NCI-H82 (cell line): ENCODE measurements at places on chromosomes 6 and 20.

- DNase-seq: no peak
These were observed 48.7 kb downstream of the FGD2 start for GRCh38 chr6:37054171-37054570.

- DNase-seq: no peak
These were observed 37.5 kb upstream of the MRPS18A start for GRCh38 chr6:43724914-43725642.

GRCh38 chr20:24502661-24503060 is 33.2 kb downstream of the SYNDIG1 start:
- no peak for DNase-seq

DNA sequence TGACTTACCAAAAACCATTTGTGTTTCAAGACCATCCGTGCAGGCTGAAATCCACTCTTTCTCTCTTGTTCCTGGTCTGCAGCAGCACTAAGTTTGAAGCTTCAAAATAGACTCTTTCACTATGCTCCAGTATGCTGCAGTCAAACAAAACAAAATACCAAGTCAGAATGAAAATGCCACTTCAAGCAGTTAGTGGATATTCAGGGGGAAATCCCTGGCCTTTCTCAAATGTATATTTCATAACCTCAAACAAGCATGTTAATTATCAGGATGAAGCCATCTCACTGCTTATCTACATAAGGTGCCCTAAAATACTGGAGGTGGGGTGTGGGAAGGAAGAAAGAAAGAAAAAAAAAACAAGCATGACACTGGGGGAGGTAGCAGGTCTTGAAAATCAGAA is 103.5 kb downstream of the ATXN1 start:
- no peak for DNase-seq

DNA sequence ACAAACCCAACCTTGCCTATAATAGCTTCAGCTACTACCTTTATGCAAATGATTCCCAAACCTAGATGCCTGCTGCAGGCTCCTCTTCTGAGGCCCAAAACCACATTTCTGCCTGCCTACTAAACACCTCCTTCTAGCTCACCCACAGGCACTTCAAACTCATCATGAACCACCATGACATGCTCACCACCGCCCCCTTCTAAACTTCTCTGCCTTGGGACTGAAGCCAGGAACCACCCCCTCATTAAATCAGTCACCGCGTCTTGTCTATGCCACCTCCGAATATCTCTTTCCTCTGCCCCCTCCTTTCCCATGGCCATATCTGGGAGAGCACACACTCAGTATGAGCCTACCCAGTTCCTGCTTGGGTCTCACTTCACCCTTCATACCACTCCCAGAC is 101.2 kb downstream of the SNAP25 start:
- no peak for DNase-seq

DNA sequence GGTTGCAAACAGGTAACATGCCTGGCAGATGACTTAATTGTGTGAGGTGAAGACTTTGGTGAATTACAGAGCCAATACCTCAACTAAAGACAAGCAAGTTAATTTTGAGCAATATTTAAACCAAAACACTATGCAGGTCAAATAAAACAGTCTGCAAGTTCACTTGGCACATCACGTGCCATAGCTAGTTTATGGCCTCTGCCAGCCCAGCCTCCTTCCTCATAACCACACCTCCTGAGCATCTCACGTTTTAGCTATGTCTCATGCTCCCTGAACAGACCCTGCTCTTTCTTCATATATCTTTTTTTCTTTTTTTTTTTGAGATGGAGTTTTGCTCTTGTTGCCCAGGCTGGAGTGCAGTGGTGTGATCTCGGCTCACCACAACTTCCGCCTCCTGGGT is 4.5 kb upstream of the CNBD2 start:
- DNase-seq: no peak

DNA sequence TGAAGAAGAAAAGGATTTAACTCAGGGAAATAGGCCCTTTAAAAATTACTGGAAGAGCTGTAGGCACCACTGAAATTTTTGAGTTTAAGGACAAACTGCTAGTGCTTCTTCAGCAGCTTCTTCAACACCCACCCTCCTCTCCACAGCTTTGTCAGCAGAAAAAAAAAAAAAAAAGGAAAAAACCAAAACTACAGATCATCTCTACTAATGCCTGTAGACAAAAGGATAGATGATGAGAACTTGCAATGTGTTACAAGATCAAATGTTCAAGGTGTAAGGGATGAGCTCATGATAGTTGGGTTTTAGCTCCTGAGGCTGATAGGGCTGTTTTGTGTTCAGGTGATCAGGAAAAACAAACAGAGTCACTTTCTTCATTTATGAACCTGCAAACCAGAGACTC is 55.2 kb upstream of the PREP start:
- no peak for DNase-seq

- no peak for DNase-seq
These were observed 35.8 kb downstream of the TRIM38 start for GRCh38 chr6:25998379-25998778.

DNA sequence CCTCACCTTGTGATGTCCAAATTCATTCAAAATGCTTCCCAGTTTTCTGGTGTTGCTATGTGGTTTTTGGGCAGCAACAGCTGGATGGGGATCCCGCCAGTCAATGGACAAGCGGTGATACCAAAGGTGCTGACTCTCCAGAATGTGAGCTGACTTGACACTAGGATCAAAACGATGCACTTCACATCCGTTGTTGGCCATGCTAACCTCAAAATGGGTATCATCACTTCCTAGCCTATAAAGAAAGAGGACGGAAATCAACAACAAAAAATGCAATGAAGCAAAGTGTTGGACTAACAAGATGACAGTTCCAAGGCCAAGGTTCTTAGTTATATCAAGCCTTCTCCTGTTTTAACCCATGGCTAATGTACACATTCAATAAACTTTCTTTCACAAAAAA is 59.2 kb downstream of the METTL24 start:
- DNase-seq: no peak

- DNase-seq: peak; percentile 26
These were observed 995 bp downstream of the STK4 start for GRCh38 chr20:44967207-44967807.

DNA sequence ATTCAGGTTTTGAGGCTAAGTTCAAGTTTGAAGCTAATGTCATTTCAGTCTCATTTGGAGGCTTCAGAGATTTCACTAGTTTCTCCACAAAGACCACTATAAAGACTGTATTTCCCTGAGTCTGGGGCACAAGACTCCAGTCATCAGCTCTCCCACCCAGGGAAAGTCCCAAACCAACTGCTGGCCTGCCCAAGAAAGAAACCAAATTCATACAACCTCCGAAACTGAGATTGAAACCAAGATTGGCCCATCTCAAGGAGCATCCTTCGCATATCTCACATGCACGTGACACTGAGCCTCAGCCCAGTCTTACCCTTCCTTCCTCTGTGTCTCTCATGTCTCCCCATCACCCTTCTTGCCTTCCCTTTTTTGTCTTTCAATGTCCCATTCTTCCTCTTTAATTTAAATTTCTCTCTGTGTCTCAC is 3.5 kb upstream of the LTA start:
- DNase-seq: no peak

- DNase-seq: peak; percentile 37
These were observed 95.5 kb downstream of the KCNB1 start for GRCh38 chr20:49386848-49387580.

DNA sequence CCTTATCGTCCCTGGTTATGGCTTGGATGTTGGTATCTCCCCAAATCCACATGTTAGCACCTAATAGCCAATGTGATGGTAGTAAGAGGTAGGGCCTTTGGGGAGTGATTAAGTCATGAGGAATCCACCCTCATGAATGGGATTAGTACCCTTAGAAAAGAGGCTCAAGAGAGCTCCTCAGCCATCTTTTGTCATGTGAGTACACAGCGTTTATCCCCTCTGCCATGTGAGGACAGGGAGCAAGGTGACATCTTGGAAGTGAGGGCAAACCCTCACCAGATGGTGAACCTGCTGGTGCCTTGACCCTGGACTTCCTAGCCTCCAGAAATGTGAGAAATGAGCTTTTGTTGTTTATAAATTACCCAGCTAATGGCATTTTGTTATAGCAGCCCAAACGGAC is 16.1 kb upstream of the SIRPB2 start:
- peak; percentile 80 for DNase-seq

- DNase-seq: no peak
These were observed 199.4 kb downstream of the SLC24A3 start for GRCh38 chr20:19411811-19412210.

DNA sequence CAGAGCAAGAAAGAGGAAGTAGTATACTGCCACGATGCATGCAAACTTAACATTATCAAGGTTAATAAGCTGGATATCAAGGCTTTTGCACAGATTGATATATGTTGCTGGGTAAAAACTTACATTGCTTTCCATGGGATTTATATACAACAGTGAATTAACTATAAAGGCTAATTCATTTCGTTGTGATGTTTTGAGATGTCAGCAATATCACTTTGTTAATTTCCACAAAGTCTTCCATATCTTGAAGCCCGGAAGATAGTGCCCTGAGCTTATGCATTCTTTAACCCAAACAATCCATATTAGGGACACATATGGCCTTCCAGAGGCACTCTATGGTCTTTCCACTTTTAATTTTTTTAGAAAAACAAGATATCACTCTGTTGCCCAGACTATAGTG is 603.5 kb downstream of the MAFB start:
- DNase-seq: no peak

GRCh38 chr6:6942831-6943230 is 164.9 kb upstream of the RREB1 start:
- no peak for DNase-seq

- DNase-seq: no peak
These were observed 54.2 kb downstream of the TRAM2 start for GRCh38 chr6:52522655-52523054.

DNA sequence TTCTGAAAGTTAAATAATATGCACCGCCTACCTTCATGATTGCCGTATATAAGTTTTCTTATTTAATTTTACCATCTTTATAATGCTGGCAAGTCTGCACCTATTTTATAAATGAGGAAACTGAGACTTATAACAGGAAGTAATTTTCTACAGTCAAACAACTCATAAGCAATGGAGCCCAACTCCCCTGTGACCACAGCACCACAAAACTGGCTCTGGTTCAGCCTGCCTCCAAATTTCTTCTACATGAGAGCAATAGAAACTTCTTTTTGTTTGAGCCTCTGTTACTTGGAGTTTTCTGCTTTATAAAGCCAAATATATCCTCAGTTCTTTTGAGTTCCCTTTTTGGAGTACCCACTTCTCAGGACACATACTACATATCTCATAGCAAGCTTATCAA is 131.1 kb upstream of the HSF2 start:
- DNase-seq: no peak

- no peak for DNase-seq
These were observed 54.9 kb downstream of the TRIM27 start for GRCh38 chr6:28868873-28869272.

GRCh38 chr20:17504898-17505635 is 26.1 kb downstream of the BFSP1 start:
- DNase-seq: peak; percentile 73

- DNase-seq: no peak
These were observed 153.1 kb downstream of the EPHA7 start for GRCh38 chr6:93266116-93266817.

- DNase-seq: peak; percentile 57
These were observed 612 bp downstream of the ADAT2 start for GRCh38 chr6:143449714-143450452.

DNA sequence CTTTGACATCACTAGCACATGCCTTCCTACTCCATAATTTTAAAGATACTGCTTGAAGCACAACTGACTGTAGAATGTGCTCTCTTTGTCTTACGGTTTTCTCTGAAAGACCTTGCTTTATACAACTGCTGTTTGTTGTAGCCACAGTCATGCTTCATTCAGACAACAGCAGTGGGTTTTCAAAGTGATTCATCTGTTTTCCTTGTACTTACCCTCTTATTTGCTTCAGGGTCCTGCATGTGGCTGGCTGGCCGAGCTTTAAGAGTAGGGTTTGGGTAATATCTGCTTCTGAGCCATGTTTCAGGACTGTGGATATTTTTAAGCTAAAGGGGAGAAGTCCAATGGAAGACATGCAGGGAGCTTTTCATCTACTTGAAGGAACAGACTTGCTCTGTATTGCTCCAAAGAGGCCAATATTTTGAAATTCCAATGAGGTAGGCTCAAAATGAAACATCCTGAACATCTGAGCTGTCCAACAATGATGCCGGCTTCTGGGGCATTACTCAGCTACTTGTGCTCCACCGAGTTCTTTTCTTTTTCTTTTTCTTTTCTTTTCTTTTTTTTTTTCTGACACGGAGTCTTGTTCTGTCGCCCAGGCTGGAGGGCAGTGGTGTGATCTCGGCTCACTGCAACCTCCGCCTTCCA is 160.2 kb upstream of the SGK1 start:
- DNase-seq: no peak

- no peak for DNase-seq
These were observed 1.1 kb downstream of the NT5DC1 start for GRCh38 chr6:116101790-116102189.

GRCh38 chr6:133612459-133612858 is 276.5 kb upstream of the TCF21 start:
- no peak for DNase-seq

DNA sequence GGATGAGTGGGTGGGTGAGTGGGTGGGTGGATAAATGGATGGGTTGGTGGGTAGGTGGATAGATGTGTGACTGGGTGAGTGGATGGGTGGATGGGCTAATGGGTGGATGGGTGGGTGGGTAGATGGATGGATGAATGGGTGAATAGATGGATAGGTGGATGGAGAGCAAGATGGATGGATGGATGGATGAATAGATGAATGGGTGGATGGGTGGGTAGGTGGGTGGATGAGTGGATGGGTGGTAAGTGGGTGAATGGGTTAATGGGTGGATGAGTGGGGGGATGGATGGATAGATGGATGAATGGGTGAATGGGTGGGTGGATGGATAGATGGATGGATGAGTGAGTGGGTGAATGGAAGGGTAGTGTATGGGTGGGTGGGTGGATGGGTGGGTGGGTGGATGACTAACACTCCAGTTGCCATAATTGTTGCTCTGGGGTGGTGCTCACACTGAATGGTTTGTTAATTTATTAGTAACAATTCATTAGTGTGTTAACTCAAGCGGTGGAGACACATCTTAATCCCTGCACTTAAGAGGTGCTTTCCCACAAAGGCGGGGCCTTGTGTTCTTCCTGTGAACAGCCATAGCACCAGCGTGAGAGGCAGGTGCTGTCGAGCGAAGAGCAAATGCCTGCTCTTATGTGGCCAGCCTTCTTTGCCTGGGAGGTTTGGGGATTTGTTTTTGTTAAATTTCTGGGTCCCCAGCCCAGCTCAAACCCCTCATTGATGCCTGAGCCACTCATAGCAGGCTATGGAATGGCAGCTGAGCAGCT is 4.9 kb upstream of the APCDD1L start:
- peak; percentile 32 for DNase-seq

GRCh38 chr6:33455051-33455450 is 675 bp downstream of the ZBTB9 start:
- no peak for DNase-seq

DNA sequence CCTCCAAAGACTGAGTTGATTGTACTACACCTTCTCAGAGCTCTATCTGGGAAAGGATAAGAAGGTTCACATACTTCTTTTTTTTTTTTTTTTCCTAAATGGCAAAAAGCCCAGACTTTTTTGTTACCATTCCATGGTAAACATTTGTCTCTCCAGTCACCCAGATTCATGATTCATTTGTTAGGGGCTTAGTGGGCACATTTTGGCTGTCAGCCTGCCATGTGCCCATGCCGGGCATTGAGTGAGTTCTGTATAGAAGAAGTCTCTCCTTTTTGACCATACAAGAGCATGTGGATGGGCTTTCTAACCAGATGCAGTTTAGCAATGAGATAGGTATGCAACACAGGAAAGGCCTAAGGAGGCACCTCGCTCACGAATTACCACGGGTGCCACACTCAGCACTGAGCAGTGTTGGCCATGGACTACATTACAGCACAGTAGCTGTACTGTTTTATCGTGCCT is 447.5 kb upstream of the HSF2 start:
- DNase-seq: no peak

- DNase-seq: no peak
These were observed 4.5 kb downstream of the LAMA5 start for GRCh38 chr20:62362590-62362940.
